ENCODE measurements at places on chromosomes 3 and 15. TPM values are rescaled to one million over a fixed set of nuclear protein-coding genes. Genes with fewer than 3 reads are reported as not detected.

DNA sequence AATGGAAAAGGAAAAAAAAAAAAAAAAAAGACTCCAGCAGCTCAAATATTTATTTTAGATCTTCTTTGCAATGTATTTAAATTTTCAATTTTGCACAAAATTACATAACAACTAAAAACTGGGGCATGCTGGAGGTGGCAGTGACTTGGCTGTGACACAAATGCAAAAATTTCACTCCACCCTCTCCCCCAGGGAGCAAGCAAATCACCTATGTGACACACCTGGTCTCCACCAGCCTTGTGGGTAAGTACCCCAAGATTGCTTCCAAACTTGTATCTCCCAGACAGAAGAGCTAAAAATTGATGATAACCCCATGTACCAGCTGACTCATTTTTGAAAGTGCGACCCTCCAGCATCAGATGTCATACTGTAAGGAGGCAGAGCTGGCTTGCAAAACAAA lies 32.0 kb downstream of the UBE3A start:
- DNase-seq: no peak

GRCh38 chr3:60810881-60811280 lies 440.4 kb downstream of the FHIT start:
- DNase-seq: no peak

DNA sequence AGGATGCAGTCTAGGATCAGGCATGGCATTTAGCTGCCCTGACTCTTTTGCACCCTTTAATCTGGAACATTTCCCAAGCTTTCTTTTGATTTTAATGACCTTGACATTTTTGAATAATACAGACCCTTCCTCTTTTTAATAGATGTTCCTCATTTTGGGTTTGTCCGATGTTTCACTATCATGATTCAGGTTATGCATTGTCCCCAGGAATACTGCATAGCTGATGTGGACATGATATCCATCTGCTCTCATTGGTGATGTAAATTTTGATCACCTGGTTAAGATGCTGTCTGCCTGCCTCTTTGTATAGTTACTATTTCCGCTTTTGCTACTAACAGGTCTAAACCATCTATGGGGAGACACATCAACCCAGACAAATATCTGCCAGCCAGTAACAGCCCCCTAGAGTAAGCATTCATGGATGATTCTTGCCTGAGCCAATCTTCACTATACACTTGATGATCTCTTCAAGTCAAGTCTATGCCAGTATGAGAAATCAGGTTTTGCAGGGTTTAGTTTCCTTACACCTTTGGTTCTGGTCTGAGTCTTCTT lies 50.6 kb upstream of the ULK4 start:
- no peak for DNase-seq

GRCh38 chr3:115074502-115074901 lies 72.6 kb downstream of the ZBTB20 start:
- peak; percentile 6 for DNase-seq

DNA sequence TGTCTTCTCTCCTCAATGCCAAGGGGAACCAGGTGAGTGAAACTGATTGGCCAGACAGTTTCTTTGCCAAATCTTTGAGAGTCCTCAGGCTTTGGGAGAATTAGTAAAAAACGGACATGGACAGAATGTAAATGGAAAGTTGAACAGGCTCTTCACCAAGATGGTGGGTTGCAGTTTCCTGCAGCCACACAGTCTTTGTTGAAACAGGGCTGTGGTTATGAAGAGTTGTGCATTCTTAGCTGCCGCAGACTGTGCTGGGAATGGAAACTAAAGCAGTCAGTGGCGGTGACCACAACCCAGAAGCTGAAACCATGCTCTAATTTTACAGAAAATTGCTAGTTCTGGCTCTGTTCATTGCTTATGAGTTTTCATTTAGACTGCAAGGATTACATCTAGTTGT lies 42.1 kb upstream of the TASOR start:
- no peak for DNase-seq

GRCh38 chr3:186633481-186633880 lies 6.7 kb upstream of the FETUB start:
- no peak for DNase-seq

The SPTSSB gene
- 0.32 TPM for total RNA-seq

DNA sequence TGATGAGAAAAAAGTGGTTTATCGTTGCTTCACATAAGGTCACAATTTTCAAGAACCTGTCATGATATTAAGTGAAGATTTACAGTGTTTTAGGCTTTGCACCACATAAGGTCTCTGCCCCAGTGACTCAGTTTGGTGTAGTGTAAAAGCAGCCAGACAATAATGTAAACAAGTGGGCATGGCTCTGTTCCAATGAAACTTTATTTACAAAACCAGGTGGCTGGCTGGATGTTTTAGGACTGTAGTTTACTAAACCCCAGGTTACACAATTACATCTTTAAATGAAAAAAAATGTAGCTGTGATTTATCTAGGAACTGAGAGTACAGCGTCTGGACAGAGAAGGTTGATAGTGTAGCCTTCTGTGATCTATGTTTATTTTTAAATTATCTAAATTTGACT lies 9.7 kb upstream of the FBXL22 start:
- no peak for DNase-seq

The FOXB1 gene
- total RNA-seq: not detected

The ZKSCAN7 gene
- total RNA-seq: 27.4 TPM

All from cardiac muscle cell (in vitro differentiated cells and primary cell).